GM23338 (cell line): ENCODE measurements at places on chromosomes 5 and 9. TPM values are rescaled to one million over a fixed set of nuclear protein-coding genes. Genes with fewer than 3 reads are reported as not detected.
A peak's percentile ranks its signal among the peaks of the same experiment; 100 is the strongest.

Gene RASEF
- total RNA-seq, result 7.9 and 10.4 TPM in 2 replicates

Gene RLN2
- 4.0 and 4.7 TPM in 2 replicates for total RNA-seq

Gene TAF11L8
- not detected in 2 replicates for total RNA-seq

Gene NPM1
- 2,727 and 5,242 TPM in 2 replicates for total RNA-seq

- no peak overlapping the region for H3K4me3 ChIP-seq
- no peaks in the 10 kb centered on the region for H3K27me3 ChIP-seq
- H3K27ac ChIP-seq, result 0 out of 2 replicates have a peak overlapping the region, but pooled peaks have one; percentile 8
- no peaks in the 10 kb centered on the region for H3K4me1 ChIP-seq
- H3K36me3 ChIP-seq, result 0 out of 2 replicates have a peak, but pooled peaks cover 3% of the 10 kb centered on the region
- no peak for DNase-seq
Observed at GRCh38 chr5:131393498-131393968, 129.7 kb downstream of the CDC42SE2 start.

DNA sequence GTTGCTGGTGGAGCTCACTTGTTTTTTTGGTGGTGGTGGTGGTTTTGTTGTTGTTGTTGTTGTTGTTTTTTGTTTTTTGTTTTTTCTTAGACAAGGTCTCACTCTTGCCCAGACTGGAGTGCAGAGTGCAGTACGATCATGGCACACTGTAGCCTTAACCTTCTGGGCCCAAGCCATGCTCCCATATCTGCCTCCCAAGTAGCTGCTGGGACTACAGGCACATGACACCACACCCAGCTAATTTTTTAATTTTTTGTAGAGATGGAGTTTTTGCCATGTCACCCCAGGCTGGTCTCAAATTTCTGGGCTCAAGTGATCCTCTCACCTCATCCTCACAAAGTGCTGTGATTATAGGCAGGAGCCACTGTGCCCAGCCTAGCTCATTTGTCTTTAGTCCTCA lies 53.5 kb downstream of the NUP214 start:
- no peak for DNase-seq
- H3K27ac ChIP-seq, result no peak overlapping the region
- no peaks in the 10 kb centered on the region for H3K4me1 ChIP-seq
- no peak overlapping the region for H3K4me3 ChIP-seq

DNA sequence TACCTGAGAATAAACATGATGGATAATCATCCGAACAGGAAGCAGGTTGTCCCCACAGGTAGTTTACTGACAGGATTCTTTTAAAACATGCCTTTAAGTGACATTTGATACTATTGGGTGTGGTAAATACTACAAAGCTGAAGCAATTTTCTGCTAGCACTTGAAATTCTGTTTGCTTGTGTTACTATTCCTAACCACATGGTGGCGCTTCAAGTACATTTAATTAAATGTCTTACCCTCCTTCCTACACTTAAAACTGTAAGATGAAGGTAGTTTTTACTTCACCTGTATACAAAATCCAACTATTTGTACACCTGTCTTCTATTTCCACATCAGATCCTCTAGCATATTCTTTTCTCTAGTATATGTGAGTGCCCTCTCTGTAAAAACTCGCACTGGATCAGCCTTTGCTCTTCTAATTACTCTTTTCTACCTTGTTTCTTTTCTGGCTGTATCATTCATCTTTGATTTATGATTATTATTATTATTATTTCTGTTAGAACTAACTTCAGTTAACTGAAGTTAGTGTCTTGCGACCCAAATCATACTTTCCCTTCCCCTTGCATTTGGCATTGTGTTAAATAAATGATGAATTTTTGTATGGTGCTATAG lies 18.4 kb downstream of the SLC25A46 start:
- H3K4me1 ChIP-seq, result no peaks in the 10 kb centered on the region
- H3K27ac ChIP-seq, result no peak overlapping the region
- H3K36me3 ChIP-seq, result 0 out of 2 replicates have a peak, but pooled peaks cover 3% of the 10 kb centered on the region
- DNase-seq, result peak; percentile 74

- no peaks in the 10 kb centered on the region for H3K27me3 ChIP-seq
- no peak for DNase-seq
- H3K27ac ChIP-seq, result no peak overlapping the region
- no peaks in the 10 kb centered on the region for H3K36me3 ChIP-seq
Observed at GRCh38 chr5:154315196-154315595, 124.7 kb downstream of the GALNT10 start.

DNA sequence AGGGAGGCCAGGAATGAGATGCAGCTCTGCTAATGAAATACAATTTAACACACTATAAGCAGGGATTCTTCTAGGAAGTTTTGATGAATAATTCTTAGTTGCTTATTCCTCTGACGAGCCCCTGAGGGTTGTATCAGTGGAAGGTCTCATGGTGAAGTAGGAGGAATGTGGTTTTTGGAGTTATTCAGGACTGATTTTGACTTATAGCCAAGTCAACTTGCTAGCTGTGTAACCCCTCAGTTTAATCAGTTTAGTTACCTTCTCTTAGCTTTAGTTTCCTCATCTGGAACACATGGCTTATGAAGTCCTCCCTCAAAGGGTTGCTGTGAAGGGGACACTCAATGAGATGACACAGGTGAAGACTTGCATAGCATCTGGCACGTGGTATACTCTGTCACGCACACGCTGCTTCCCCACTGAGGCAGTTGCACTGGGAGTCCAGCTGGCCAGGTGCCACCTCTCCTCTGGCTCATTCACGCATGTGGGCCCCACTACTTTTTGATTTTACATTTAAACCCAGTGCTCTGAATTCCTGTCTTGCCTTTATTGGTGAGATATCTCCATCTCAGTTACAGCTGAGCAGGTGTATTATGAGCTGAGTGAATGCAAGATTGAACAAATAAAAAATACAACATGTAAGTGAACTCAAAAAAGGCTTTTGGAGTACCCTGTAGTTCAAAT lies 415.0 kb downstream of the ARHGEF28 start:
- no peak for DNase-seq
- H3K4me1 ChIP-seq, result no peaks in the 10 kb centered on the region
- H3K4me3 ChIP-seq, result no peak overlapping the region
- H3K27me3 ChIP-seq, result no peaks in the 10 kb centered on the region
- no peak overlapping the region for H3K27ac ChIP-seq

DNA sequence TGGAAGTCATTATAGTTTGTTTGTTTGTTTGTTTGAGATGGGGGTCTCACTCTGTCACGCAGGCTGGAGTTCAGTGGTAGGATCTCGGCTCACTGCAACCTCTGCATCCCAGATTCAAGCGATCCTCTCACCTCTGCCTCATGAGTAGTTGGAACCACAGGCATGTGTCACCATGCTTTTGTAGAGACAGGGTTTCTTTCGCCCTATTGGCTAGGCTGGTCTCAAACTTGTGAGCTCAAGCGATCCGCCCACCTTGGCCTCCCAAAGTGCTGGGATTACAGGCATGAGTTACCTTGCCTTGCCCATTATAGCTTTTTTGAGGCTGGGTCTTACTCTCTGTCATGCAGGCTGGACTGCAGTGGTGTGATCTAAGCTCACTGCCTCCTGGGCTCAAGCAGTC lies 28.8 kb downstream of the NSD1 start:
- H3K4me1 ChIP-seq, result no peaks in the 10 kb centered on the region
- DNase-seq, result no peak
- H3K4me3 ChIP-seq, result no peak overlapping the region
